ENCODE measurements at places on chromosomes 2 and 18.
A peak's percentile ranks its signal among the peaks of the same experiment; 100 is the strongest.

GRCh38 chr18:58580623-58581022, 48.3 kb downstream of the ALPK2 start:
- no peak for DNase-seq

DNA sequence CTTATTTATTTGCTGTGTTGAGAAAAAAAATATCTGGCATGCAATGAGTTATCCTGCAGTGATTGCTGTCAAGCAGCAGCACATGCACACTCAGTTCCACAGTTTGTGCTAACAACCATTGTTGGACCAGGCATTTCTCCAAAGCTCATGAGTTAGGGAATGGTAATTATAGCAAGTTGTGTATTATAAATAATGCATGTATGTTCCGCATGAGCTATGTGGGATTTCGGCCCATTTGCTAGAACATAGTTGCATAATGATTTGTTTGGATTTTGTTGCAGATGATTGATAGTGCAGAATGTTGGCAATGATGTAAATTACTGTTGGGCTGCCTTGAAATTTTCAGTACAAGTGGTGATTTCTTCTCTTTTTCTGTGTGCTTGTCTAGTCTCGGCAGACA, 10.7 kb downstream of the KCNJ3 start:
- no peak for DNase-seq

DNA sequence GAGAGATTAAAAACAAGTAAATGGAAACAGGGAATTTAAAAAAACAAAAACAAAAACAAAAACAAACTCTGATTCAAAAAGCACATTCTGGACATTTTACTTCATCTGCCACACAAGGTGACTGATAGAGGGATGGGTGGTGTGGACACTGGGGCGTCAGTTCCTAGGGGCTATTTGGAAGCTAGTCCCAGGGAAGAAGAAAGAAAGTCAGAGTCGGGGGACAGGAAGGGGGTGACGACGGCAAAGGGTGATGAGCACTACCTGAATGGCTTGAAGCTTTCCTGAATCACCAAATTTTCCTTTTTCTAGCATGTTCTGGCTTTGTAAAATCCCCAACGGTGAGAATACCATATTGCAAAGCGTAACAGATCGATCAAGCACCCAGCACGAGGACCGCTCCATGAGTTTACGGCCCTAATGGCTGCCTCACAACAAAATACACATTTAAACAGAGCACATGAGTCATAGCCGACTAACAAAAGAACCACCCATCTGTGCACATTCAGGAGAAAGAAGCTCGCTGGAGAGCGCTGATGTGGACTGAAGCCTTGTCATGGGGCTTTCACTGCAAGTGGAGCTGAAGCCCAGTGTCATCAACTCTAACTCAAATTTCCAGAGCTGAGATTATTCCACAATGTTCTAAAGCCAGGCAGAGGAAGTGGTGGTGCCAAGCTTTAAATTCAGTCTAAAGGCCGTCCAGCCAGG, 178.9 kb downstream of the LNPK start:
- DNase-seq: no peak

DNA sequence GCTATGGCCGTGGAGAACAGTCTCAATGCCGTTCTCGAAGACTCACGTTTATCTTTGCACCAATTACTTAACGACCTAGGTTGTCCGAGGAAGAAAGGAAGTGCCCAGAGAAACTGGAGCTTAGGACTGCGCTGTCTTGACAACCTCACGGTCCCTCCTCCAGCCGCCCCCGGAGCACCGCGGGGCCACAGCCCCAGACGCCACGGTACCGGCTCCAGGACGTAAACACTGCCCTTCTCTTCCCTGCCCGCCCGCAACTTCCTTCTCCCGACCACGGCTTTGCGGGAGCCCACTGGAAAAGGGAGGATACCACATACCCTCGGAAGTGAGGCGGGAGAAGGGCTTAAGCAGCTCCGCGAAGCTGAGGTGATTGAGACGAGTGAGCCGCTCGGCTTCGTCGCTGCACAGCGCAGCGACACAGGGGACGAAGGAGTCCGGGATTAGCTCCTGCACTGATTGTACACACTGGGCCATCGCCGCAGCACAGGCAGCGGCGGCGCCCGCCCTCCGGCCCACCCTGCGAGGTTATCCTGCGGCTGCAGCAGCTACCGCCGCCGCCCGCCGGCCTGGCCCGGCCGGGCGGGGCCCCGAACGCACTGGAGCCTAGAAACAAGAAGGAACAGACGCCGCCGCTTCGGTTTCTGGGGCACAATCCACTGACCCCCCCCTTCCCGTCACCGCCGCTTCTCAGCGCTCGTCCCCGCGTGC, 483 bp downstream of the TRAPPC8 start:
- DNase-seq: peak; percentile 81

DNA sequence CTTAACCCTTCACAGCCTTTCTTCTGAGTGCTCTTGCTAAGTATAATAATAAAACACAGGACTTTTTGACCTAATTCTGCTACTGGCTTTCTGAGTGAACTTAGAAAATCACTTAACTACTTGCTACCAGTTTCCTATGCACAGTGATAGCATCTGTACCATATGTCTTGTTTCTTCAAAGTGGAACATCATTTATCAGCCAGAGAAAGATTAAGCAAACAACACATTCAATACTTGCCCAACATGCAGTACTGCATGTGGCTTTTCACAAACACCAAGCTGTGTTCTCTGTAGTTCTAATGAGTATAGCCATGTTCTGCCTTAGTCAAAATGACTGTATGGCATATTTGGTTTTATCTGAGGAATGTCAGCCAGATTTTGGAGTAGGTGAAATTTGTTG, 1286.6 kb upstream of the ZEB2 start:
- no peak for DNase-seq

DNA sequence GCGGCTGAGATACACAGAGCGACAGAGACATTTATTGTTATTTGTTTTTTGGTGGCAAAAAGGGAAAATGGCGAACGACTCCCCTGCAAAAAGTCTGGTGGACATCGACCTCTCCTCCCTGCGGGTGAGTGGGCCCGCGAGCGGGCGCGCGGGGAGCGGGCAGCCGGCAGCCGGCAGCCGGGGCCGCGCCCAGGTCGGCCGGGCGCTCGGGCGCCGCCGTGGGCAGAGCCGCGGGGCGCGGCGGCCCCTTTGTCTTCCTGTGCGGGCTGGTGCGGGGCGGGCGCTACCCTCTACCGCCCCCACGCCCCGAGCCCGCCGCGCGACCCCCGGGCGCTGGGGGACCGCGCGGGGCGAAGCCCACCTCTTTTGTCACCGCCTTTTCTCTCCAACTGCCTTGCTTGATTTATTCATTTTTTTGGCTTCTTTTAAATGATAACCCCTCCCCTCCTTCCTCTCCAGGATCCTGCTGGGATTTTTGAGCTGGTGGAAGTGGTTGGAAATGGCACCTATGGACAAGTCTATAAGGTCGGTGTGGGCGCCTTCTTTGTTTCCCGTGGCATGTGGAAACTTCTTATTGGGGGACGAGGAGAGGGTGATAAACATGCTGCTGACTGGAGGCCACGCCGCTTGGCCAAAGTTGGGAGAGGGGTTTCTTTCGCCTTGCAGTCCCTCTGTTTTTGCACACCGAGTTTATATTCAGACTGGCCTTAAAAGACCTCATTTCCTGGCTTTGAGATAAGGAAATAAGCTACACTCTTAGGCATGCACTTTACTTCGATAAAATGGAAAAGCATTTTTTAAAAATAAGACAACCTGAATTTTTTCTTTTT, 722 bp downstream of the MAP4K4 start:
- DNase-seq: no peak

GRCh38 chr2:23269747-23270146, 115.2 kb upstream of the KLHL29 start:
- no peak for DNase-seq

DNA sequence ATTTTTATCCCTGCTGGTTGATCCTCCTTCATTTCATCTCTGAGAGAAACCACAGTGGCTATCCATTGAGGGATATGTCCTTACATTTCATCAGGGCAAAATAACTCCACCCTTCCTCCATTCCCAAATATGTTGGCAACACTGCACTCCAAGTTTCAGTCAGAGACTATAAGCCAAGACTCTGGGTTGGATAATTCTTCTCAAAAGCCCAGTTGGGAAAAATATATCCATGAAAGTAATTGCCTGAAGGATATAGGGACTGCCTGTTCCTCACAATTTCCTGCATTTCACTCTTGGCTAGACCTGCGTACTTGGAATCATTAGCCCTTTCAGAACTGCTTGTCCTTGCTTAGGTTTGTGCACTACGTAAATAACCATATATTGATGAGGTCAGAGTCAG, 27.9 kb upstream of the EPB41L3 start:
- DNase-seq: no peak

- no peak for DNase-seq
Observed at GRCh38 chr2:209259767-209260166, 164.1 kb upstream of the MAP2 start.

- DNase-seq: no peak
Observed at GRCh38 chr2:235345745-235346144, 148.1 kb upstream of the AGAP1 start.

- no peak for DNase-seq
Observed at GRCh38 chr2:178796079-178796677, 11.0 kb downstream of the TTN start.

DNA sequence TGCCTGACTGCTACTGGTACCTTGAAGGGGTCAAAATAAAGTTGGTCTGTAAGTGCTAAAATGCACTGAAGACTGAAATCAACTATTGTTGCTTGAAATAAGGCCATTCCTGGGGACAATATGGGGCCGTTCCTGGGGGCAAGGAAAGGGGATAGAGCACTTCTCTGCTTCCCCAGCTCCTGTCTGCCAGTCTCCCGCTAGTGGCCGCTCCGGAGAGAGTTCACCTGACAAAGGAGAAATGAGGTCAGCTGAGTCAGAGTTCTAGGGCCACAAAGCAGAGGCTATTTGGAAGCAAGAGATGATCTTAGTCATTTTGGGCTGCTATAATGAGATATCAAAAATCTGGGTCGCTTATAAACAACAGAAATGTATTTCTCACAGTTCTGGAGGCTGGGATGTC, 345.9 kb downstream of the TSN start:
- DNase-seq: no peak

DNA sequence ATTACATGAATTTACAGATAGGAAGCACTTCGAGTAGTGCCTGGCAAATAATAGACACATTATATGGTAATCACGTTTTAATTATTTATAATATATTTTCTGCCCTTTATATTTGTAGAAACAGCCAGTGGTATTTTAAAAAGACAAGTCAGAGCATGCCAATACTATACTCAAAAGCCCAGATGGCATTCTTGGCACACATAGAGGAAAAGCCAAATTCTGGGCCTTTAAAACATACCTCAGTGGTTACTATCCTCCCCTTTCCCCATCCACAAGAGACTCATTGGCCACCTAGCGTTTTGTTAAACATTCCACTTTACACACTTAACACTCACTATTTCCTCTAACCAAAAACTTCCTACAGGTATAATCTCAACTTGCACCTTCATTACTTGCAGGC, 63.3 kb upstream of the ZNF804A start:
- no peak for DNase-seq

DNA sequence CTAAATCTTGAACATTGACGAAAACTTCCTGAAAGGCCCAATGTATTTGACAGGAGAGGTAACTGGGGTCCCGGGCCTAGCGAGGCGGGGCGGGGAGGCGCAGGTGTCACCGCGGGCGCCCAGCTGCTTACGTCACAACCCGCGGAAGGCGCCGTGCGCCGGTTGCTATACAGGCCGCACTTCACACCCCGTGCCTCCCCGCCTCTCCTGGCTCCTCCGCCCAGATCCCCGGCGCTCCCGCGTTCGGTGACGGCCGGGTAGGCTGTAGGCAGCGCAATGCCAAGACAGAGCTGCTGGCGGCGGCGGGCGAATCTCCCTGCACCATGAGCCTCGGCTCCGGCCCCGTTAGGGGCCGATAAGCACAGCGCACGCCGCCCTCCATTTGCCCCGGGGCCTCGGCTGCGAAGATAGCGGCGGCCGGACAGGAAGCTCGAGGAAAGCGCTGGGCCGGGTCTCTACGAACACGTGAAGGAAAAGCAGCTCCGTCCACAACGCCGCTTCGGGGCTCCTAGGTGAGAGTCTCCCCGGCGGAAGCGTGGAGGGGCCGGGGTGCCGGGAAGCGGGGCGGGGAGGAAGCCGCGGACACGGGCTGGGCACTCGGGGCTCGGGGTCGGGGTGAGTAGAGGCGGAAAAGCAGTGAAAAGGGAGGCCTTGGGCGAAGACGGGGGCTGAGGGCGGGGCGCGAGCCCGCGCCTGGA, at the start of gene RNF138:
Gene RNF138 (plus strand): TSS at position 151 of the 698 bp plus-strand sequence. CDS start 903 bp downstream, outside the sequence.
- DNase-seq: peak; percentile 72

DNA sequence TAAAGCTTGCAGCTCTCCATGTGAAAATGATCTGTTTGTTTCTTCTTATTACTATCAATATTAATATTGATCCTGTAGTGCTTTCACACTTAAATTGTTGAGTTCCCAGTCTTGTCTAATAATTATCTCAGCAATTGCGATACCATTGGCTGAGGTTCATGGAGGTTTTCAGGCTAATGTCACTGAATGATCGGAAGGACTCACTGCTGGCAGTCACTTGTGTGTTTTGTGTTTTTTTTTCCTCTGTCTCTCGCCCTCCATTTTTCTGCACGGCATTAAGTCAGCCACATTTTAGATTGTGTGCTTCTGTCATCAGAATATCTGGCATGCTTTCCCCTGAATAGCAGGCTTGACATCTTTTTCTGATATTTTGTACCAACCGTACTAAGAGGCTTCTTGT, 43.7 kb downstream of the AGAP1 start:
- no peak for DNase-seq

DNA sequence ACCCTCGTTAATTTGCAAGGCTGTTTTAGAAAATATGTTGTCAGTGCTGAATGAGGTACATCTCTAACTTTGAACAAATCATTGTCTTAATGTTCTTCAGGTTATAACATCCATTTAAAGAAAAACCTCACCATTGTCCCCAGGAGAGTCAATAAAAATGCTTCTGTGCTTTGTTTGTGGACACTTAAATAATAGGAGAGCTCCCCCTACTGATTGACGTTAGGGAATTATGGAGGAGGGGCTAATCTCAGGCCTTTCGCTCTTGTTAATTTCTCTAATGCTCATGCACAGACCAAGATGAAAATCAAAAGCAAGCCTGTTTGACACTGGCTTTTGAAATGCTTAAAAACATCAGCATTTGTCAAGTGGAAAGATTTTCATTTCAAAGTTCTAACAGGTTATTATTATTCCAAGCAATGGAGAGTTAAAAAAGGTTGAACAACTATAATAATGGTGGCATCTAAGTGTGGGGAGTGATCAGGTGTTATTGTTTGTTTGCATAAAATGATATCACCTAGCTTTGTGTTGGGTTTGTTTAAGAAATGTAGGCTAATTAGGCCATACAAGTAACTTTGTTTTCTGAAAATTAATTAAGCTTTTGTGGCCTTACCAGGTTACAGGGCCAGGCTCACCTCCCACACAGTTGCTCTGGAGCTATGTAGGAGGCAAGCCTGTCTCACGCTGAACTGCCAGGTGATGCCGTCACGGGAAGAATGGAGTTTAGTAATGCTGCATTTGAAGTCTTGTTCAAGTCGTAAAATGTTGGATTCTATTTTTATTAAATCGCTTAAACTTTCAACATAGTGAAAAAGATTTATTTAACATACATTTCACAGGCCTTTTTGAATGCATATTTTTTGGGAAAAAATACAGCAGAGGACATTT, 51.7 kb upstream of the SMIM21 start:
- no peak for DNase-seq

GRCh38 chr2:204850581-204850980, 305.3 kb downstream of the PARD3B start:
- no peak for DNase-seq

- DNase-seq: no peak
Observed at GRCh38 chr2:118380915-118381653, 292.8 kb downstream of the INSIG2 start.

GRCh38 chr2:218927422-218927821, 32.0 kb upstream of the CDK5R2 start:
- DNase-seq: no peak

All from activated naive CD4-positive, alpha-beta T cell (primary cell).